Ascending aorta (tissue), 2 donors: ENCODE measurements at places on chromosomes 11 and 22. TPM values are rescaled to one million over a fixed set of nuclear protein-coding genes. Genes with fewer than 3 reads are reported as not detected.

LRRN4CL gene
- 12.1 TPM for total RNA-seq

B4GALNT4 gene
- total RNA-seq, result not detected

FHIP1B gene
- total RNA-seq, result 31.9 TPM

DNA sequence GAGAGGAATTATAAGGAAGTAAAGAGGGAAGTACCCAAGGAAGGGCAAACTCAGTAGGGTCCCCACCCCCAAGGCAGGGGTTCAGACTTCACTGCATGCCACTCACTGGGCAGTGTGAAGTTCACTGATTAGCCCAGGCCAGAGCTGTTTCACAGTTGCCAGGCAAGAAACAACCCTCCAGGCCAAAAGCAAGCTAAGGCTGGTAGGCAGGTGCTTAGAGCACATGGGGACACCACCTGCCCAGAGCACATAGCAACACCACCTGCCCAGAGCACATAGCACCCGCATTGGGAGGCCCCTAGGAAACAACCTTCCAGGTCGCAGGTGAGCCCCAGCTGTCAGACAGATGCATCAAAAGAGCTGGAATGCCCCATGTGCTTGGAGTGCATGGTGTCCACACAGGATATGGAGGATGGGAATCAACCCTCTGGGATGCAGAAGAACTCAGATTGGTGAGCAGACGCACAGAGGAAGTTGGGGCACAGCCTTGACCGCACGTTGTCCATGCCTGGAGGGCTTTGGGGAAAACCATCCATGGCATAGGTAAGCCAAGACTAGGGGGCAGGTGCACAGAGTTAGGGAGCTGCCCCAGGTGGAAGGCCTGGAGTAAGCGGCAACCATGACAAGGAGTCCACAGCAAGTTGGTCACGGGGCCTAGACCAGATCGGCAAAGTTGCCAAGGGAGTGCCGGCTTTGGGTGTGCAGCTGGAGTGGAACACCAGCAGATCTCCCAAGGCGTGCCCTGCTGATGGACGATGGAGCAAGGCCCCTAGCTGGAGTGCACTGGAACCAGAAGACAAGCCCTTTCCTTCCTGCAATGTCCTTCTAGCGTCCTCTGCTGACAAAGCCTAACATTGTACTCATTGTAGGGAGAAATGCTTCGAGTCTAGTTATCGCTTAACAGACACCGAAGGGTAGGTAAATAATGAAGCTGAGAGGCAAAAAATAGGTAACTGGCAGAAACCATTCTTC, 7.8 kb upstream of the TMEM216 start:
- DNase-seq, result no peak

DNA sequence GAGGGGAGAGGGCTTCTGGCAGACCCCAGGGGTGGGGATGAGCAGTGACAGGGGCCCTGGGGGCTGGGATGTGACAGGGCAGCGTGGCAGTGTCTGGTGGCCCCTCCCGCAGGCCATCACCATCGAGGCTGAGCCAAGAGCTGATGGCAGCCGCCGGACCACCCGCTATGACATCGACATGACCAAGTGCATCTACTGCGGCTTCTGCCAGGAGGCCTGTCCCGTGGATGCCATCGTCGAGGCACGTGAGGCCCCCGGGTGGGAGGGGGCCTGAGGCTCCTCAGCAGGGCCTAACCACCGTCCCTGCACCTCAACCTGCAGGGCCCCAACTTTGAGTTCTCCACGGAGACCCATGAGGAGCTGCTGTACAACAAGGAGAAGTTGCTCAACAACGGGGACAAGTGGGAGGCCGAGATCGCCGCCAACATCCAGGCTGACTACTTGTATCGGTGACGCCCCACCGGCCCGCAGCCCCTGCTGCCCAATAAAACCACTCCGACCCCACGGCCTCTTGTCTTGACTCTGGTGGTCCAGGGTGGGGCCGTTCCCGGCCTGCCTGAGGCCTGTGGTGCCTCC, 2.6 kb upstream of the TCIRG1 start:
- DNase-seq, result no peak

DNA sequence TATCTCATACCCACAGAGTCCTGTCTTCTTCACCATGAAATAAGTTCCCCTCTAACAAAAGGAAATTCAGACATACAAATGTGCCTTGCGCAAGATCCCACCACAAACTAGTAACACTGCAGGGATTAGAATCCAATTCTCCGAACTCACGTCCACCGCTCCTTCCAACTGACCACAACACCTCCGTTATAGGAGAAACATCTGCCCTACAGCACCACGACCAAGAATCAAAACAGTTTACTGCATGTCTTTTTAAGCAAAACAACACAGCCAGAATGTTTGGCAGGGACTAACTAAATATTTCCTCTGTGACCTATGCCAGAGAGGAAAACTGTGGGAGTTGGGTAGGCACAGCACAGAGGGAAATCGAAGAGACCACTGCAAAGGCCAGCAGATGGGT, 72.7 kb upstream of the AKIP1 start:
- DNase-seq, result no peak
